ENCODE measurements at places on chromosomes 6 and 20. TPM values are rescaled to one million over a fixed set of nuclear protein-coding genes. Genes with fewer than 3 reads are reported as not detected.
A peak's percentile ranks its signal among the peaks of the same experiment; 100 is the strongest.

The FAM217A gene
- not detected for total RNA-seq

The MDFI gene
- not detected for total RNA-seq

The GHRH gene
- not detected for total RNA-seq

The TBCC gene
- total RNA-seq: 26.4 TPM

DNA sequence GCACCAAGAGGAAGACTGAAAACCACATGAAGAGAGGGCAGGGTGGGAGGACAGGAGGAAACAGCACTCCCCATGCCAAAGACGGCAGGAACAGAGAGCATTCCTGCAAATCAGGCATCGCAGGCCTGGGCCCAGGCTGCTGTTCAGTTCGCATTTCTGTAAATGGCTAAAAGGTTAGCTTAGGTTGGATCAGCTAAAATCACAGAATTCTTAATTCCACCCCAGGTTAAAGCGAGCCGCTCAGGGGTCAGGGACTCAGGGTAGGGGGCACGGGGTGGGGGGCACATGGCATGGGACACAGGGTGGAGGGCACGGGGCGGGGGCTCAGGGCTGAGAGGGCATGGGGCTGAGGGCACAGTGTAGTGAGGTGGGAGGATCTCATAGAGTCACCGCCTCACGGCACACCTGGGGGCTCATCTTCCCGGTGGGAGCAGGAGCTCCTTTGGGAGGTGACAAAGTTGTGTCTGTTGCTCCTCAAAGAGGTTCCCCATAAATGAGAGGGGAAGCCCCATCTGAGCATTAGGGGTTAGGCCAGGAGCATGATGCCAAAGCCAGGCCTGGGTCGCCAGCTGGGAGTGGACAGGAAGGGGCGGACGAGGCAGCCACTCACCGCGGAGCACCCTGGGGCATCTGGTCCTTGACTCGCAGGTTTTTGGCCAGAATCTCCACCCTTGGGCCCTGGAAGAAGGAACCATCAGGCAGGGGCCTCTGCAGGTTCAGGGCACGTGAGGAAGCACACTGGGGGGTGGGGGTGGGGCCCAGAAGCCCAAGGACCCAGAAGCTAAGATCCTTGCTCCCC is 200.7 kb downstream of the PREX1 start:
- H3K4me1 ChIP-seq: no peaks in the 10 kb centered on the region
- H3K27ac ChIP-seq: no peak overlapping the region
- peak; percentile 13 for DNase-seq
- H3K36me3 ChIP-seq: peaks cover 16% of the 10 kb centered on the region
- H3K27me3 ChIP-seq: no peaks in the 10 kb centered on the region

DNA sequence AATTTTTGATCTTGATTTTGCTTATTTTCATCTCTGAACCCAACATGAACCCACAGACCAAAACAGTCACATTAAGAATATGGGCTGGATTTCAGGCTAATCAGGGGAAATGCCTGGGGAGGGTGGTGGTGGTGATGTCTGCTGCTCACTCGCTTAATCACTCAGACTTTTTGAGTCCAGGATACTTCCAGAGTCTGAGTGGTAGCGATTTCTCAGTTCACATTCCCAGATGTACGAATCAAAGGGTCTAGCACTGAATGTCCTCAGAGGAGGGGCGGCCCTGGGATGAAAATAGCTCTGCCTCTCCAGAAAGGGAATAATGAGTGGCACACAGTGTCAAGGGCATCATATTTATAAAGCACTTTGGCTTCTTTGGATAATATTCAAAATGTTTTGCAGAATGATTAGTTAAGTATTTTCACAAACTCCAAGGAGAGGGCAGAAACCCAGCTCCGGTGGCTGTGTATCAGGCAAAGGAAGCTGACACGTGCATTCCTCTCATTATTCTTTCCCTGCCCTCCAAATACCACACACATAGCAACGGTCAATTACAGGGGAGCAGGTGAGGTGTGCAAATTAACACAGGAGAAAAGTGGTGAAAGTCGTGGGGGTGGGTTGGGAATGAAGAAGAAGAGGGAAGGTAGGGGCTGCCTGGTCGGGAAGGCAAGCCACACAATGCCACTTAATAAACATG is 345.2 kb upstream of the RSPO3 start:
- H3K4me1 ChIP-seq: no peaks in the 10 kb centered on the region
- no peak overlapping the region for H3K4me3 ChIP-seq
- no peaks in the 10 kb centered on the region for H3K36me3 ChIP-seq
- no peak overlapping the region for H3K27ac ChIP-seq
- DNase-seq: no peak

DNA sequence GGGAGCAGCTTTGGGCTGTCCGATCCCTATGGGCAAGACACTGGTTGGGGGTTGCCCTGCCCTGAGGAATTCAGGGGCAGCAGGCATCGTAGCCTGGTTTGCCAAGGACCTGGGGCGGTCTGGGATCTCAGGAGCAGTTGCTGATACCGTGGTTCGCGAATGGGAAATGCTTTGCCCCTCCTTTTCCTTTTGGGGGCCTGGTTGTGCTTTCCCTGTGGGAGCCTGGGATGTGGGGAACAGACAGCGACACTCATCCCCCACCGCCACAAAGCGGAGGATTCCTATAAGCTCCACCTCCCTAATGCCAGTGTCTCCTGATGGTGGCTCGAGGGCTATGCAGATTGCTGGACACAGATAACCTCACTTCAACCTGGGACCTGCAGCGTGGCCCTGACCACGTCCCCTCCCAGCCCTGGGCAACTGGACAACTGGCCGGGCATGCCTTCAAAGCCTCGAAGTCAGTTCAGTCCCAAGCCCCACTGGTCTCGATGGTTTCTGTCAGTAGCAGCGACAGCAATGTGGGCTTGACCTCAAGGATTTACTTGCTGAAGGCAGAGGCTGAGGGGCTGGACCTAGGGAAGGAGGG is 3.3 kb downstream of the CEBPB start:
- no peaks in the 10 kb centered on the region for H3K27me3 ChIP-seq
- peak overlapping the region; percentile 85 for H3K27ac ChIP-seq
- peaks cover 22% of the 10 kb centered on the region for H3K4me1 ChIP-seq
- H3K4me3 ChIP-seq: peak overlapping the region; percentile 58
- no peaks in the 10 kb centered on the region for H3K36me3 ChIP-seq

DNA sequence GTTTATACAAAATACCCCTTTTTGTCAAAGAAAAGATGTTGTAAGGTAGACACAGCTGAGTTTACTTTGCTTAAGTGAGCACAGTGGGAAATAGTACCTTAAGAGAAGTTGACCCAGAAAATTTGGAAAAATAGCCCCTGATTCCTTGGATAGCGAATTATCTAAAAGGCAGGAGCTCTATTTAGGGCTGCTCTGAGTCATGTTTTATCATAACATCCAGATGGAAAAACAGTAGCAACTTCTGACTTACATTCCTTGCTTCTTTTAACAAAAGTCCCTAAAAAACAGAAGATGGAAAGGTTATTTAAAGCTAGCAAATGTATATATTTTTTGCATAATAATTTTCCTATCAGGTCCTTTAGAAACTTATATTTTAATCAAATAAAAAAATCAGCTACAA is 59.0 kb downstream of the THEMIS start:
- H3K4me3 ChIP-seq: no peak overlapping the region
- peaks cover 26% of the 10 kb centered on the region for H3K4me1 ChIP-seq
- no peaks in the 10 kb centered on the region for H3K27me3 ChIP-seq
- peaks cover 13% of the 10 kb centered on the region for H3K36me3 ChIP-seq

GRCh38 chr6:151004383-151005024 is 139.0 kb downstream of the MTHFD1L start:
- H3K4me3 ChIP-seq: no peak overlapping the region
- H3K27ac ChIP-seq: no peak overlapping the region
- no peaks in the 10 kb centered on the region for H3K36me3 ChIP-seq

- no peaks in the 10 kb centered on the region for H3K27me3 ChIP-seq
- no peaks in the 10 kb centered on the region for H3K4me1 ChIP-seq
- no peak overlapping the region for H3K27ac ChIP-seq
- no peak for DNase-seq
- no peaks in the 10 kb centered on the region for H3K36me3 ChIP-seq
These were observed 115.7 kb downstream of the UNC5CL start for GRCh38 chr6:40923326-40923725.

- H3K4me3 ChIP-seq: no peak overlapping the region
- DNase-seq: no peak
- H3K27me3 ChIP-seq: no peaks in the 10 kb centered on the region
- H3K4me1 ChIP-seq: peaks cover 28% of the 10 kb centered on the region
- H3K36me3 ChIP-seq: peaks cover 73% of the 10 kb centered on the region
These were observed 86.9 kb upstream of the TRAF3IP2 start for GRCh38 chr6:111692327-111693164.

All from CD8-positive, alpha-beta memory T cell (primary cell).